ENCODE measurements at places on chromosomes 7 and 10.

DNA sequence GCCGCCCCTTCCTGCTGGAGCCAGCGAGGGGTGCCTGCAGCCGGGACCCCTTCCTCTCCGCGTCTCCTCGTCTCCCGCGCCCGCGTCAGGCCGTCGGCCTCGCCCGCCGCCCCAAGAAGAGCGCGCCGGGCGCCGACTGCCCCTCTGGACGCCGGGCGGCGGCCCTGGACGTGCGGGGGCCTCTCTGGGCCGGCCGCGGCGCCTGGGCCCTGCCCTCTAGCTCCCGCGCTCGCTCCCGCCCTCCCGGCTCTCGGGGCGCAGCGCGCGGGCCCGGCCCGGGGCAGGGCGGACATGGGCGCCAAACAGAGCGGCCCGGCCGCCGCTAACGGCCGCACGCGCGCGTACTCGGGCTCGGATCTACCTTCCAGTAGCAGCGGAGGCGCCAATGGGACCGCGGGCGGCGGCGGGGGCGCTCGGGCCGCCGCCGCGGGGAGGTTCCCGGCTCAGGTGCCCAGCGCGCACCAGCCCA is 704 bp downstream of the ZNRF2 start:
- DNase-seq: no peak

DNA sequence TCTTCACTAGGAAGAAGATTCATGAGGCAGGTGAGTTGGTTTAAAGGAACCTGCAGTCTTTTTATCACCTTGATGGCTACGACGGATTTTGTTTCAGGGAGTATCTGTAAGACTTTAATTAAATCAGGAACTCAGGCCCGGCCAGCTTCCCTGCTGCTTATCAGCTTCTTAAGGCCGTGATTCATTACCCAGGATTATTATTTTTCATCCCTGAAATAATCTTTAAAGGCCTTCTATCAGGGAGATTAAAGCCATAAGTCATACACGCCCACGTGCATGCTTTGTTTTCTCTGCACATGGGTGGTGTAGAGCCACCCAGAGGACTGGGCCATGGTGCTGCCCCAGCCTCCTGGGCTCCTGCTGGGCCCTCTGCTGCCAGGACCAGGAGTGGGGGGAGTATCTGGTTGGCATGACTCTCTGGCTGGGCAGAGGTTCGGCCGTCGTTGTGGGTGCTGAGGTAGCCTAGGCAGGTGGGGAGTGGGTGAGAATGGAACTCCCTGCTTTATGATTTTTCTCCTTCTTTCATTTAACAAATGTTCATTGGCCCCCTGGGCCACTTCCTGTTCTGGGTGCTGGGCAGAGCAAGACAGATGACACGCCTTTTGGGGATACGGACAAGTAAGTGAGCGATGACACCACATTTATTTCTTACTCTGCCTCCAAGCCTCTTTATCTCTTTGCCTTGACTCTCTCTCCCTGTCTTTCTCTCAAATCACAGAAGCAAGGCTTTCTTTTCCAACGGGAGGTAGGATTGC is 39.0 kb upstream of the PCBD1 start:
- no peak for DNase-seq

DNA sequence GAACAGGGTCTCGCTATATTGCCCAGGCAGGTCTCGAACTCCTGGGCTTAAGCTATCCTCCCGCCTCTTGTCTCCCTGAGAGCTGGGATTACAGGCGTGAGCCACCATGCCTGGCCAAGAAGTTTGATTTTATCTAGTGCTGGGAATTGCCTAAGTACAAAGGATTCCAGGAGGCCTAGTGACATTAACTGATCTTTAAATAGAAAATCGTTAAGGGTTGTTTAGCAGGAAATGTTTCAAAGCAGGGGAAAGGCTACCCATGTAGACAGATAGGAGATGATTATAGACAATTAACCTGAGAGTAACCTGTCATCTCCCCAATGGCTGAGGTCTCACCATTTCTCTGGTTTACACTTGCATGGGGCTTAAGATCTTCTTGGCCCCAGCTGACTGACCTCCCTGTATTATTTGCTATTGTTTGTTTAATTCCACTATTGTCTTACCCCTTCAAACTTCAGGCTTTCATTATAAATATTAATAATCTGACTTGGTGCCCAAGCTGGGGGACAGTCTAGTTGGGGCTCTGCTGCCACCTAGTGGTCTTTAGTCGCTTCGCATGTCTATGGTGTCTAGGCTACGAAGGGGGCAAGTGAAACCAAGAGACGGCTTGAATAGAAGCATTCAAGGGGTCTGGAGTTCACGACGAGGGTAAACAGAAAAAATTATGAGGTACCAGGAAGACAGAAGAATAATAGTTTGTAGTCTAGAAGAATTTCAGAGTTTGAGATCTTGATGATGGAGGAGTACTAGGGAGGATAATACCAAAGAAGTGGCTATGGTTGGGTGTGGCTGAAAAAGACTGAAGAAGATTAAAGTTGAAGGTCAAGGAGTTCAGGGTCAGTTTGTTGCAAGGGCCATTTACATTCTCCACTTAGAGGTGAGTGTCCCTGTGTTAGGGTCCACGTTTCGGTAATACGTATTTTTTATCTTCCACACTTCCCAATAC is 40.4 kb upstream of the BPGM start:
- peak; percentile 44 for DNase-seq

GRCh38 chr7:3887096-3887690 is 586.1 kb downstream of the SDK1 start:
- no peak for DNase-seq

DNA sequence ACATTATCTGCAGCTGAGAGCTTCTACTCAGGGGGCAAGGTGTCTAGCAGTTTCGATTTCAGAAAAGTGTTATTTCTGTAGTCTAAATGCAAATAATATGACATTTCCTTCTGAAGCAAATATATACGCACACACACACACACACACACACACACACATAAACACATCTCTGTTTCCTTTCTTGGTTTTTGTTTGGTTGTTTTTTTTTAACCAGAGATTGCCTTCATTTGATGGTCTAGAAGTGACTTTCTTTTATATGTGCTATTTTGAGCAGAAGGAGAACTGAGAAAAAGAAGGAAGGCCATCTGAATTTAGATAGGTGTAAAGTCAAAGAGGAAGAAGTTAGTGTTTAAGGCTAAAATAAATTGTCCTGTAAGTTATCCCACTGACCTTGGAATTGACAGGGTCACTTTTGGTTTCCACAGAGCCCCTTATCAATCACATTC is 142.2 kb downstream of the TRIL start:
- no peak for DNase-seq

DNA sequence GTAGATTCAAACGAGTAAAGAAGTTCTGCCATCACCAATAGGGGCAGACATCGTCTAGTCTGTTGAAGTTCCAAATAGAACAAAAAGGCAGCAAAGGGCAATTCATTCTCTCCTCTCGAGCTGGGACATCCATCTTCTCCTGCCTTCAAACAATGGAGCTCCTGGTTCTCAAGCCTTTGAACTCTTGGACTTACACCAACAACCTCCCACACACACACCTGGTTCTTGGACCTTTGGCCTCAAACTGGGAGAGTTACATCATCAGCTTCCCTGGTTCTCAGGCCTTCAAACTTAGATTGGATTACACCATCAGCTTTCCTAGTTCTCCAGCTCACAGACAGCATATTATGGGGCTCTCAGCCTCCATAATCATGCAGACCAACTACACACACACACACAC is 9.8 kb upstream of the GIMAP5 start:
- DNase-seq: no peak

GRCh38 chr7:441684-442421 is 77.8 kb downstream of the PDGFA start:
- no peak for DNase-seq

DNA sequence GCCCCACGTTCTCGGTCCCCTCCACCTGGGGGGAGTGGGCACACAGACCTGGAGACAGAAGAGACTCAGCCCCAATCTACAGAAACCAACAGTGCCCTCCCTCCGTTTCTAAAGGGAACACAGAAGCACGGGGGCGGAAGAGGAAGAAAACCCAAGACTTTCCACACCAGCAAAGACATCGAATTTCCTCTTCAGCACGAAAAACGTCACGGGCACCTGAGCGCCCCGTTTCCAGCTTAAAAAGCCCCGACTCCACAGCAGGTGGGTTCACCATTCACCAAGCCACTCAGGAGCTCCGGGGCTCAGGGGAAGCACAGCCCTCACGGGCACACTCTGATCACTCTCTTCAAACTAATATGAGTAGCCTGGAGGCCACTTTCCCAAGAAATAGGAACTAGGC is 19.6 kb downstream of the NUDT1 start:
- no peak for DNase-seq

- no peak for DNase-seq
These were observed 112.5 kb upstream of the IGFBP3 start for GRCh38 chr7:46033592-46033991.

DNA sequence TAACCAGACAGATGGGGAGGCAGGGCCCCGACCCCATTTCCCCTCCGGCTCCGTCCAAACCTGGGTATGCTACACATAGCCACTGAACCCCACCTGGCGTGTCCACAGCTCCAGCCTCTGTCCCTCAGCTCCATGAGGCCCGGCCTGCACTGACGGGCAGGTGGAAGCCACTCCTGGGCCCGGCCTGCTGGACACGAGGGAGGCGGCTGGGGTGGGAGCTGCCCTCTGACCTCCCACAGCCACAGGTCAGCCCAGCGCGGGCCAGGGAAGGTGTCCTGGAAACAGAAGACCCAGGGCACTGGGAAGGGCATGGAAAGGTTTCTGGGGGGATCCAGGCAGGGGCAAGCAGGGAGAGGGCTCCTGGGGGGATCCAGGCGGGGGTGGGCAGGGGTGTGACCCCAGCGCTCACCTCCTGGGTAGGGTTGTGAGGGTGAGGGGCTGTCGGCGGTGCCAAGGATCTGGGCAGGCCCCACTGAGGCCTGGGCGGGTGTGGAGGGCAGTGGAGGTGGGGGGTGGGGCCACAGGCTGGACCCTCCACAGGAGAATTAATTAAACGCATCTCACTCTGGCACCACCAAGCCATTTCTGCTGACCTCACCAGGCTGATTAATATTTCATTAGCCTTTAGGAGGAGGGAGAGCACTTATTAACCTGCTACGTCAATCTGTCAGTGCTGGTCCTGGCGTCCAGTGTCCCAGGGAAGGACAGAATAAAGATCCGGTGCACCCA is 108.9 kb downstream of the UNCX start:
- no peak for DNase-seq

- DNase-seq: no peak
These were observed 387.8 kb downstream of the SEMA3D start for GRCh38 chr7:84799106-84799505.

DNA sequence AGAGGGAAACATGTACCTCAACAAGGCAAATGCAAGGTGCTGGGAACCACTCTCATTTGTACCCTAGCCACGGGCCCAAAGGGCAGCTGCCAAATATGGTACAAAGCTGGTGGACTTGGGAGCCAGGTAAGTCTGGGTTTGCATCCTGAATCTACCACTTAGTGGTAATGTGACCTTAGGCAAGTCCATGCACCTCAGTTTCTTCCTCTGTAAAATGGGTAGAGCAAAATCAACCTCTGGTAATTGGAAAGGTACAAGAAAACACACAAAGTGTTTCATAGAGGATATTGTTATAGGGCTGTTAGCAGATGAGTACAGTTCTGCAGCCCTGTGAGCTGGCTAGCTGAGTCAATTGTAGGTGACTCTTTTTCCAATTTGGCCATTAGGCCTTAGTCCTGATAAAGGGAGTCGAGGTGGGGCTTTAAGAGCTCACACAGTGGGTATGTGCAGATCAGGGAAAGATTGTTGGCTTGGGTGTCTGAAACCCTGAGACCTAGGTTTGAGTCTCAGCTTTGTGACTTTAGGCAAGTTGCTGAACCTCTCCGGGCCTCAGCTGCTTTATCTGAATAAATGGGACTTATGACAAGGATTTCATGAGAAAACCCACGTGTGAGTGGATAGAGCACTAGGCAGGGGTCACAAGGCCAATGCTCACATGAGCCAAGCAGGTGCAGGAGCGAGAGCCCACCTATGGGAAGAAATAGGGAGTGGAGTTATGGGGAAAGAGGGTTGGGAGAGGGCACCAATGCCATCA is 121.3 kb upstream of the GDF10 start:
- no peak for DNase-seq

DNA sequence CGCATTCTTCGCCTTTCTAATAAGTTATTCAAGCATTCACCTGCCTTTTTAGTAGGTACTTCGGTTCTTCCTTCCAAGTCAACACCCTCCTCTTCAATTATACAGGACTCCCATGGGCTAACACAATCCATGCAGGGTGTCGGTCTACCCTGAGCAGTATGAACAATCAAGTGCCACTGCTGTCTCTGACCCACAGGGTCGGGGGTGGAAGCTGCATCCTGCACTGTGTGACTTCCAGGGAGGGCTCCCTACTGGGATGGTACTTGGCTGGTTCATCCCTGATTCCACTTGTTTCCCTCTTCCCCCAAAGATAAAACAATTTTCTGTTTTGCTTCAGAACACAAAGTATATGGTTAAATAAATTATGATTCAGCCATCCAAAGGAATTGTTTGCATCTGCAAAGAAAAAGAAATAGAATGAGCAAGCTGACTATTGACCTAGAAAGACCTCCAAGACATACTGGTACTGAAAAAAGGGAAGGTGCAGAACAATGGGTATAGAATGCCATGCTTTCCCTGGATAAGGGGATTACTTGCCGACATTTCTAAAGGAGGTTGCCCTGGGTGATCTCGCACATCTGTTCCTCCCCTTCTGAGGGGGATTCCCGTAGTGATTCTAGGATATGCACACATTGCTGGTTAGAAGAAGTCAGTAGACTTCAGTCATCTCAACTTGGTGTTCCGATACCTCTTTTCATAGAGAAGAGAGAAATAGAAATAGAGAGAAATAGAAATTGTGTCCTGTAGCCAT is 89.1 kb upstream of the AGR3 start:
- no peak for DNase-seq

DNA sequence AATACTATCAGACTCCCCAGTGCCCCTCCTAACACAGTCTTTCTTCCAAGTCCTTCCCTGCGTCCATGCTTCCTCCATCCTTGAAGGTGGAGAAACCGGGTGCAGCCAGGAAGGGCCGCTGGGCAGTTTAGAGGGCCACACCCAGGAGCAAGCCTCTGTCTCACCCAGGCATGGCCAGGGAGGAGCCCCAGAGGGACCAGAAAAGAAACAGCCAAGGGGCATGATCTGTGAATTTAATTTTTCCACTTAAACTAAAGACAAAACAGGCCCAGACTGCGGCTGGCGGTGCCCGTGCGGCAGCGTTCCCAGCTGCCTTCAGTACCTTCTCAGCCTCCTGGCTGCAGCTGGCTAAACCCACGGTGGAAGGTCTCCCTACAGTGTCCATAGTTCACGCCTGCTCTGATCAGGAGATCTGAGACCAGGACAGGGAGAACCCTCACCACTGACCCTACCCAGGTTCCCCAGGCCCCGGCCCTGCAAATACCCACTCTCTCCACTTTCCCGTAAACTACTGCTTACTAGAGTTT is 12.9 kb downstream of the UNCX start:
- DNase-seq: no peak

Data from renal cortex interstitium (tissue), 15 donors.